Naive thymus-derived CD4-positive, alpha-beta T cell (primary cell): ENCODE measurements at places on chromosomes 7 and 10.

DNA sequence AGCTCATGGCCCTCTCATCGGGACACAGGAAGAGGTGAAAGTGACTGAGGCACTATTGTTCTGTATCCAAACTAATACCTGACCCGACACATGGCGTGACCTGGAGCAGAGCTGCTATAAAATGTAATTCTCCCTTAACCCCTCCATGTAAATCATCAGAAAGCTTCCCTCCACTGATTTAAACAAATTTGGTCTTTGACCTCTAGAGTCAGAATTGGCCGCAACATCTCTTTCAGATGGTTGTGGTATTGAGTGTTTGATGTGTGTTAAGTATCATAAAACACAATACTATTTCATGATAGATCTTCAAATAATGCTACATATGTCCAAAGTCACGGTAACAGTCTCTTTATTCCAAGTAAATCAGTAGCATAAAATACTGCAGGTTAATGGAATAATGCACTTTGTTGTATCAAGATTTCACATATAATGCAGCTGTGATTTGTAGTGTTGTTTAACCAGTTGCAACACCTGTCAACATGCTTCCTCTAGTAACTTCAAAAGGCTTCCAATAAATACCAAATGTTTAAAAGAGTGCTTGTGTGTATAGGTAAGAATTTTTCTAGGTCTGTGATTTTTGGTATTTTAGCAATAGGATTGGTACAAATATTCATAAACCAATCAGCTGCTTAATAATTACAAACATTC lies 144.3 kb downstream of the AGMO start:
- H3K4me3 ChIP-seq, result no peak overlapping the region
- no peak overlapping the region for H3K27ac ChIP-seq
- H3K36me3 ChIP-seq, result no peaks in the 10 kb centered on the region
- H3K4me1 ChIP-seq, result no peaks in the 10 kb centered on the region

DNA sequence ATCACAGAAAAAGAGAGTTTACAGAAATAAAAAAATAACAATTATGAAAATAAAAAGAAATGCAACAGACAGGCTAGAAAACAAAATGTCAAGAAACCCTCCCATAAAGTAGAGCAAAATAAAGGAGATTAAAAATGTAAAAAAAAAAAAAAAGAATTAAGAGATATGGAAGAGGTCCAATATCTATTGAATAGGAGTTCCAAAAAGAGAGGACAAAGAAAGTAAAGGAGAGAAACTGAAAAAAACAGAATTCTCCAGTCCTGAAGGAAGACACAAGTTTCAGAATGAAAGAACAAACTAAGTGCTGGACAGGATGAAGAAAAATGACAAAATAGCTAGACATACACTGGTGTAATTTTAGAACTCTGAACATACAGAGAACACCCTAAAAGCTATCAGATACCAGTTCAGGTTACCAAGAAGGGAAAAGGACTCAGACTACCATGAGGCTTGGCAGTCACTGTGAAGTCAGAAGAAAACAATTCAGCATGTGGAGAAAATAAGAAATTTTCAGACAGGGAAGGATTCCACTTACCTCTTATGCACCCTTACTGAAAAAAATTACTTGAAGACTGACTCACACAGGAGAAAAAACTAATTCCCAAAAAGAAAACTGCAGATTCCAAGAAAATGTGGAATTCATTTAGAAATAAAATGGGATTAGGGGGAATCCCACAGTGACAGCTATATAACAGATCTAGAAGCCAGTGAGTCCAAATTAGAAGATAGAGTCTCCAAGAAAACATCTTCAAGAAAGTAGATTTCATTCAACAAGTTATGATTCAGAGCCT lies 40.4 kb upstream of the ABLIM1 start:
- no peaks in the 10 kb centered on the region for H3K27me3 ChIP-seq
- no peak for DNase-seq

GRCh38 chr10:113228530-113228929 lies 278.5 kb downstream of the TCF7L2 start:
- no peaks in the 10 kb centered on the region for H3K4me1 ChIP-seq
- H3K36me3 ChIP-seq, result no peaks in the 10 kb centered on the region
- no peak for DNase-seq

GRCh38 chr10:22682237-22683139 lies 31.9 kb downstream of the PIP4K2A start:
- peak; percentile 57 for DNase-seq
- H3K4me1 ChIP-seq, result peaks cover 94% of the 10 kb centered on the region
- H3K27ac ChIP-seq, result peak overlapping the region; percentile 73
- peak overlapping the region; percentile 36 for H3K4me3 ChIP-seq

- no peak overlapping the region for H3K4me3 ChIP-seq
- no peaks in the 10 kb centered on the region for H3K4me1 ChIP-seq
- no peak overlapping the region for H3K27ac ChIP-seq
- H3K27me3 ChIP-seq, result no peaks in the 10 kb centered on the region
These were observed 351.4 kb downstream of the MDFIC start for GRCh38 chr7:115273139-115273772.

DNA sequence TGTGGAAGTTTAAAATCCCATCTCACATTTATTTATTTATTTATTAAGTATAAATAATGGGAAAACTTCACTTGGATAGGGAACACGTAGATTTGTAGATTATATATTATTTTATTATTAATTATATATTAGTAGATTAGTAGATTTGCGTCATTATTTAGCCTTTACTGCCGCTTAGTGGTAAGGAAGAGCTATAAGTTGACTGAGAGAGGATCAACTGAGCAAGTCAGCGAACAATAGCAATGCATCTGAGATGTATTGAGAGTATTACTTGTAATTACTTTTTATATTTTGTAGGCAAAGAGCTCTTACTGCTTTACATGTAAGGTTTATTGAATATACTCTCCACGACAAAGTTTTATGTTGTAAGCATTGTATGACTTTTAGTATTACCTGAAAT lies 244.5 kb upstream of the ANKRD30A start:
- no peaks in the 10 kb centered on the region for H3K36me3 ChIP-seq
- no peak overlapping the region for H3K4me3 ChIP-seq
- H3K4me1 ChIP-seq, result no peaks in the 10 kb centered on the region
- no peak overlapping the region for H3K27ac ChIP-seq
- no peaks in the 10 kb centered on the region for H3K27me3 ChIP-seq

GRCh38 chr7:132485600-132486273 lies 90.5 kb downstream of the PLXNA4 start:
- peak; percentile 87 for DNase-seq
- peak overlapping the region; percentile 25 for H3K27ac ChIP-seq
- H3K4me1 ChIP-seq, result peaks cover 22% of the 10 kb centered on the region
- H3K4me3 ChIP-seq, result no peak overlapping the region
- no peaks in the 10 kb centered on the region for H3K36me3 ChIP-seq
- H3K27me3 ChIP-seq, result no peaks in the 10 kb centered on the region

GRCh38 chr10:77622889-77623291 lies 14.7 kb downstream of the KCNMA1 start:
- H3K36me3 ChIP-seq, result no peaks in the 10 kb centered on the region
- H3K4me3 ChIP-seq, result no peak overlapping the region
- no peaks in the 10 kb centered on the region for H3K4me1 ChIP-seq
- no peak overlapping the region for H3K27ac ChIP-seq
- no peaks in the 10 kb centered on the region for H3K27me3 ChIP-seq

GRCh38 chr10:11813855-11814567 lies 9.1 kb upstream of the PROSER2 start:
- no peak for DNase-seq
- no peak overlapping the region for H3K27ac ChIP-seq

- H3K4me3 ChIP-seq, result no peak overlapping the region
- no peaks in the 10 kb centered on the region for H3K36me3 ChIP-seq
- H3K27me3 ChIP-seq, result no peaks in the 10 kb centered on the region
- no peak overlapping the region for H3K27ac ChIP-seq
These were observed 79.5 kb downstream of the SLC13A1 start for GRCh38 chr7:123120286-123120685.

DNA sequence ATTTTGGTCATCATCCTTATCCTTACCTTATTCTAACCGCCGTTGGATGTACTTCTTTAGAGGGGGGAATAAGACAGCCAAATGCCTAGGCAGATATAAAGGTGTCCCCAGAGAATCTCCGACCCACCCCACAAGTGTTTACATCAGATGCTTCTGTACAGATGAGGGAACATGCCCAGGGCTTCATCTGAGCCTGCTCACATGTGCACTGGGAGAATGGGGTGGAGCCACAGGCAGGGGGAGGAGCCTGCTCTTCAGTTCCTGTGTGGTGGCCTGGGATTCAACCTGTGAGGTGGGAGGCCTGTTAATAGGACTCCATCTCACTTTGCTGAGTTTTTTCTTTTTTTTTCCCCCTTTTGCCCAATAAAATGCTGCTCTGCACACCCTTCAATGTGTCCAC lies 27.6 kb upstream of the OPTN start:
- H3K27me3 ChIP-seq, result no peaks in the 10 kb centered on the region
- H3K27ac ChIP-seq, result no peak overlapping the region
- H3K4me1 ChIP-seq, result no peaks in the 10 kb centered on the region

- no peak for DNase-seq
- no peaks in the 10 kb centered on the region for H3K27me3 ChIP-seq
- H3K27ac ChIP-seq, result no peak overlapping the region
- H3K4me3 ChIP-seq, result no peak overlapping the region
- H3K36me3 ChIP-seq, result no peaks in the 10 kb centered on the region
These were observed 223.6 kb upstream of the CELF2 start for GRCh38 chr10:10794046-10794445.

DNA sequence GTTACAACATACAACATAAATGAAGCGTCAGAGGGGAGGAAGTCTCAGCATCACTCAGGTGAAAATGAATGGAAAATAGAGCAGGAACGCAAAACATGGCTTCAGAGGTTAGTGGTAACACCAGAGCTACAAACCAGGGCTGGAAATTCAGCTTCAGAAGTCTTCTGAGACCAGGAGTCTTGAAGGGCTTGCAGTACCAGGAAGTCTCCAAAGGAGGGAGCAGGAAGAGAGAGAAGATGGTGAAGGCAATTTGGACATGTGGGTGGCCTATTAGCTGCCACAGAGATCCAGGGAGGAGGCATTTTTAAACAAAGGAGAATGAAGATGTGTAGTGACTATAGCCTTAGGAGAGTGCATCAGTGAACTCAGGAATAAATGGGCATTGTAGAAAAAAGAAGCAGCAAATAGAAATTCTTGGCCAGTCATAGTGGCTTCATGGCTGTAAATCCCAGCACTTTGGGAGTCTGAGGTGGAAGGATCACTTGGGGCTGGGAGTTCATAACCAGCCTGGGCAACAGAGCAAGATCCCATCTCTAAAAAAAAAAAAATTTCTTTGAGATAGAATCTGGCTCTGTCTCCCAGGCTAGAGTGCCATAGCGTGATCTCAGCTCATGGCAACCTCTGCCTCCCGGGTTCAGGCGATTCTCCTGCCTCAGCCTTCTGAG lies 9.3 kb upstream of the TET1 start:
- no peak overlapping the region for H3K4me3 ChIP-seq
- peak; percentile 45 for DNase-seq
- H3K4me1 ChIP-seq, result no peaks in the 10 kb centered on the region
- no peaks in the 10 kb centered on the region for H3K27me3 ChIP-seq

GRCh38 chr10:122474131-122474818 lies 12.9 kb downstream of the HTRA1 start:
- H3K27ac ChIP-seq, result no peak overlapping the region
- no peaks in the 10 kb centered on the region for H3K4me1 ChIP-seq
- no peaks in the 10 kb centered on the region for H3K36me3 ChIP-seq
- no peak for DNase-seq
- H3K4me3 ChIP-seq, result no peak overlapping the region

GRCh38 chr10:12709000-12709401 lies 292.5 kb downstream of the CCDC3 start:
- no peaks in the 10 kb centered on the region for H3K36me3 ChIP-seq
- DNase-seq, result no peak
- H3K4me3 ChIP-seq, result no peak overlapping the region
- no peaks in the 10 kb centered on the region for H3K27me3 ChIP-seq

GRCh38 chr7:64407148-64407547 lies 93.4 kb downstream of the ZNF736 start:
- DNase-seq, result no peak
- no peak overlapping the region for H3K27ac ChIP-seq
- no peaks in the 10 kb centered on the region for H3K4me1 ChIP-seq
- no peaks in the 10 kb centered on the region for H3K36me3 ChIP-seq
- no peaks in the 10 kb centered on the region for H3K27me3 ChIP-seq
- H3K4me3 ChIP-seq, result no peak overlapping the region

DNA sequence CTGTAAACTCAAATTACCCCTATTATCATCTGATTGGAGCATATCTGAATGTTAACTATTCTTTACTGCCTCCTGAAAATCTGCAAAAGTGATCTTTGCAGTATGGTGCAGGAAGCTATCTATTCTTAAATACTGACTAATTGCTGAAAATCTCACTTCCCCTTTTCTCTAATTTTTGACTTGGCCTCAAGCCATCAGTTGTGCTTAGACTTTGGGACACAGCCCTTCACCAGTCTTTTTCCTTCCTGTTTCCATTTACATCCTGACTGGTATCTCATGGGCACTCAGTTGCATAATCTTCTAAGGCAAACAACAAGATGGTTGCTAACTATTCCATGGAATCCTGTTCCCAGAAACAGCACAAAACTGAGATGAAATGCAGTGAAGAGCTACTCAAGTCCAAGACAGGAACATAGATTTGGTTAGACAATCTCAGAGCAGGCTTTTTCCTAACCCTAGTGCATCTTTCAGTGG lies 228.5 kb downstream of the SORCS1 start:
- H3K4me3 ChIP-seq, result no peak overlapping the region
- no peak for DNase-seq
- H3K27ac ChIP-seq, result no peak overlapping the region
- H3K36me3 ChIP-seq, result no peaks in the 10 kb centered on the region

GRCh38 chr10:11320809-11321520 lies 290.5 kb downstream of the USP6NL start:
- peaks cover 18% of the 10 kb centered on the region for H3K4me1 ChIP-seq
- no peaks in the 10 kb centered on the region for H3K27me3 ChIP-seq
- H3K4me3 ChIP-seq, result no peak overlapping the region

DNA sequence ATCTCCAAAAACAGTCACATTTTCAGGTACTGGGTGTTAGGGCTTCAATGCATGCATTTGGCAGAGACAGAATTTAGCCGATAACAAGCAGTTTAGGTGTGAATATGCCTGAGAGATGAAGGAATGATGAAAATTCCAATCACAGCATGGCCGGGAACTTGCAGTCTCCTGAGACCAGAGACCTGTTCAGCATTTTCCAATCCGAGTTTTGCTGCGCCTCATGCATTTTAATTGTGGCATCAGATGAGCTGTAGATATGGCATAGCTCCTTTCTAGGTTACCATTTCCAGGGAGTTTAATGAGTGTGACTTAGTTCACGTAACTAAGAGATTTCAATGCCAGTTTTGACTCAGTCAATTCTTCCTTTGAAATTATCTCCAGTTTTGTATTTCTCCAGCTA lies 14.5 kb upstream of the C1QL3 start:
- H3K4me1 ChIP-seq, result no peaks in the 10 kb centered on the region
- no peak for DNase-seq
- H3K36me3 ChIP-seq, result no peaks in the 10 kb centered on the region

GRCh38 chr10:35447693-35448407 lies 111.5 kb downstream of the CCNY start:
- H3K27ac ChIP-seq, result peak overlapping the region; percentile 65
- no peaks in the 10 kb centered on the region for H3K36me3 ChIP-seq
- H3K4me1 ChIP-seq, result peaks cover 30% of the 10 kb centered on the region
- peak overlapping the region; percentile 38 for H3K4me3 ChIP-seq

- no peaks in the 10 kb centered on the region for H3K4me1 ChIP-seq
- no peak overlapping the region for H3K27ac ChIP-seq
- no peaks in the 10 kb centered on the region for H3K27me3 ChIP-seq
- H3K4me3 ChIP-seq, result no peak overlapping the region
- no peaks in the 10 kb centered on the region for H3K36me3 ChIP-seq
These were observed 21.2 kb downstream of the TECTB start for GRCh38 chr10:112304267-112304859.

GRCh38 chr7:41416208-41416595 lies 286.7 kb downstream of the INHBA start:
- no peaks in the 10 kb centered on the region for H3K36me3 ChIP-seq
- no peaks in the 10 kb centered on the region for H3K4me1 ChIP-seq

GRCh38 chr7:590731-591551 lies 71.3 kb upstream of the PDGFA start:
- H3K4me3 ChIP-seq, result no peak overlapping the region
- H3K4me1 ChIP-seq, result no peaks in the 10 kb centered on the region
- no peak for DNase-seq
